ENCODE measurements at places on chromosomes 2 and 18.

GRCh38 chr2:120253021-120253882, 600 bp downstream of the RALB start:
- peak; percentile 36 for DNase-seq

DNA sequence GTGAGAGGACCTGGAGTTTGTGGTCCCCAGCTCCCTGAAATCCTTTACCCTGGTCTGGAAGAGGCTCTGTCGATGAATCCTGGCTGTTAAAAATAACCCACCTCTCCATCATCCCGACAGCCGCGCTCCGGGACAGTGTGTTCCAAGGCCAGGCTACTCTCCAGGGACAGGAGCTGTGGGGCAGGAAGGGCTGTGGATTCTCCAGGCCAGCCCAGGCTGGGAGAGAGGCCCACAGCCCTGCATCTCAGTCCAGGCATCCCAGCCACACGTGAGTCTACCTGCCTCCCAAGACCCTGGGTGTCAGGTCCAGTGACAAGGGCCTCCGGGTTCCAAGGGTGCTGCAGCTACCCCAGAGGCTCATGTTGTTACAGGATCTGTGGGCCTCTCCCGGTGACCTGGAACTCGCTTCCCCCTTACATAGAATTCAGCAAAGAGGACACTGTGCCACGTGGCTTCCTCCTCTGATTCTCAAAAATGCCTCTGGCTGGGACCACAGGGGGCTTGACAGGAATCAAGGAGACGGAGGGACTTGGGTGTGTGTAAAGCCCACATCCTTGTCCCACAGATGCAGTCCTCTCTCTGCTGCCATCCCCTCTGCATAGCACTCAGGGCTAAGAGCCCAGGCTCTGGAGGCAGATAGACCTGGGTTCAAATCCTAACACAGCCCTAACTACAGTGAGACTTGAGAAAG, 17.3 kb downstream of the ADRA2B start:
- DNase-seq, result no peak

GRCh38 chr2:10935953-10936942, 24.5 kb downstream of the KCNF1 start:
- DNase-seq, result no peak

- no peak for DNase-seq
These were observed 641.7 kb upstream of the NRXN1 start for GRCh38 chr2:51673628-51674027.

- no peak for DNase-seq
These were observed 2.0 kb downstream of the PROC start for GRCh38 chr2:127420039-127420864.

GRCh38 chr2:104774631-104775030, 79.3 kb upstream of the POU3F3 start:
- DNase-seq, result no peak

GRCh38 chr2:216031960-216032689, 18.8 kb upstream of the MREG start:
- no peak for DNase-seq

- no peak for DNase-seq
These were observed 621.2 kb downstream of the CNTNAP5 start for GRCh38 chr2:124646166-124646815.

DNA sequence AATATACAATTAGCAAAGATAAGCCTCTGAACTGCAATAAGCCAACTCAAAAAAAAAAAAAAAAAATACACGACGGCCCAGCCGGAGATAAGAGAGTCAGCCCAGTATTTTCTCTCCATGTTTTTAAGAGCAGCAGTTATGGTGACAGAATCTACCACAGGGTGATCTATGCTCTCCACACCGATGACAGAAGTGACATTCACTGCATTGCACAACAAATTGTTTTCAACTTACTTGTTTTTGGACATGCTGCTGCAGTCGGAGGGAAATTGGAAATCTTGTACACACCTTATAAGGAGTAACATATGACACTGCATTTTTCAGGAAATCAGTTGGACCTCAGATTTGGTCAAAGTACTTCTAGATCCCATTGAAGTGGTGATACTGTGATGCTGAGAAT, 23.3 kb upstream of the APOB start:
- DNase-seq, result no peak

DNA sequence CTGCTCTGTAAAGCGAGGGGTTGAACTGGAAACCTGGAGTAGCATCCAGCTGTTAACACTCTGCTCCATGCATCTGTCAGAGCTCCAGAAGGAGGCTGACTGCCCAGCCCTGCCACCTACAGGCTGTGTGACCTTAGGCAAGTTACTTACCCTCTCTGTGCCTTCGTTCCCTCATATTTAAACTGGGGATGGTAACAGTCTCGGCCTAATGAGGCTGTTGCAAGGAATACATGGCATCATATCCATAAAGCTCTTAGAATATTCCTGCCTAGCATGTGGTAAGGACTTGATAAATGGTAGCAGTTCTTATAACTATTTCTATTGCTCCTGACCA, 80.6 kb downstream of the LRRFIP1 start:
- no peak for DNase-seq

DNA sequence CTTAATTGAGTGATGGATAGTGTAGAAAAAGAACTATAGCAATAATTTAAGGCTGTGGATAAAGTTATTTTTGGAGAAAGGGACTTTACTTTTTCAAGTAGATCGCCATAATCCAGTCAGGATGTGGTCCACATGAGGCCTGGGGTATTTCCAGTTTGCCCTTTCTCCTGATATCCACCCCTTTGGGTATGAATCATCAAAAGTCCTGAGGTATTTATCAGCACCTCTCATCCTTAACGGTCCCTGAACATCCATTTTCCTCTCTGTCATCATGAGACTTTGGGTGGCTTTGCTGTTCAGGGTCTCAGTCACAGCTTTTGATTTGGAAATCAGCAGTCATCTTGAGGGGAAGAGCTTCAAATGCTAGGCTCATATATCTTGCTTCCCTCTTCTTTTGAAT, 39.3 kb upstream of the ELAC1 start:
- no peak for DNase-seq

- DNase-seq, result no peak
These were observed 43.3 kb upstream of the LDLRAD4 start for GRCh38 chr18:13175266-13175665.

GRCh38 chr2:113219889-113220641, 46.3 kb downstream of the PSD4 start:
- no peak for DNase-seq

DNA sequence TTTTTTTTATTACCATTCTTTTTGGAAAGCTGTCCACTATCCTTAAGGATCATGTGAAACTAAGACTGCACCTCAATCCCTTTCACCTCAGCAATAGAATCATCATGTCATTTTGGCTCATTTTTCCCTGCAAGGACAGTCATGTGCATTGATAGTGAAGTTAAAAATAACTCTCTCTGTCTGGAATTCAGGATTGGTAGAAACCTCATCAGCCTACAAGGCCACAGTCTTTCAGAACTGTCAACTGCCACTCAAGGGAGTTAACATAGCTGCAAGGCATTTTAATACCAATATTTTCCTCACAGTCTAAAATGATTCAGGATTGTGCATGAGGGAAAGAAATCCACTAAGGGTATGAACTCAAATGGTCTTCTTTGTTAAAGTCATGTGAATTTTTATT, 201.5 kb upstream of the KCNJ3 start:
- no peak for DNase-seq

DNA sequence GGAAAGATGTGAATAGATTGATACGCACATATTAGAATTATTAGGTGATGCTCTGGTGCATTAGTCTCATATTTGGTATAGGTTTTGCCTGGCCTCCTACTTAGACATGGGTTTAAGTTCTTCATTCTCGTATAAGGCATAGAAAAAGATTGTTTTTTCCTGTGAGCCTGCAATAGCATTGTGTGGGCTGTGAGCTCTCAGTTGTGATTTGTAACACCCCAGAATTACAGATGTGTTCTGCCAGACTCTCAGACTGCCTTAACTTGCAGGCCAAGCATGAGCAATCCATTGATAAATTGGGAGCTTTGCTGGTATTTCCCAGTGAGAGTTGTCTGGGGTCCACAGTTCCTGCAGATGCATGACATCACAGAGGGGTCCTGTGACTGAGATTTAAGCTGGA, 95.7 kb downstream of the MAPRE2 start:
- no peak for DNase-seq

DNA sequence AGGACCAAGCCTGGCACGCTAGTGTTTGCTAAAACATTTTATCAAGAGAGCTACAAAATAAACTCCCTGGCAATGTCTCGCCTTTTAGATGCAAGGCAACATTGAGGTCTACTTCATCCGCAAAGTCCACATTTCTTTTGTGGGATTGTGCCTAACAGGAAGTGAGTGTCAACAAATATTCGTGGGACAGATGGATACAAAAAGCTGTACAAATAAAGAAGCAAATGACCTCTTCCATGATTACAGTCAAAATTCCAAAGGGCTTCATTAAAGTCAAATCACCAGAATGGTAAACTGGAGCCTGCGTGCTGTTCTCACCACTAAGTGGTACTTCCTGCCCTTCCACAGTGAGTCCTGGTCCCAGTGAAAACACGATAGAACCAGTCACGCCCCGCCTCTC, 40.4 kb downstream of the L3MBTL4 start:
- DNase-seq, result no peak

GRCh38 chr2:171568089-171568488, 45.8 kb downstream of the CYBRD1 start:
- DNase-seq, result no peak

GRCh38 chr2:164811819-164812218, 29.8 kb downstream of the COBLL1 start:
- no peak for DNase-seq
